ENCODE measurements at places on chromosomes 7 and 10.

DNA sequence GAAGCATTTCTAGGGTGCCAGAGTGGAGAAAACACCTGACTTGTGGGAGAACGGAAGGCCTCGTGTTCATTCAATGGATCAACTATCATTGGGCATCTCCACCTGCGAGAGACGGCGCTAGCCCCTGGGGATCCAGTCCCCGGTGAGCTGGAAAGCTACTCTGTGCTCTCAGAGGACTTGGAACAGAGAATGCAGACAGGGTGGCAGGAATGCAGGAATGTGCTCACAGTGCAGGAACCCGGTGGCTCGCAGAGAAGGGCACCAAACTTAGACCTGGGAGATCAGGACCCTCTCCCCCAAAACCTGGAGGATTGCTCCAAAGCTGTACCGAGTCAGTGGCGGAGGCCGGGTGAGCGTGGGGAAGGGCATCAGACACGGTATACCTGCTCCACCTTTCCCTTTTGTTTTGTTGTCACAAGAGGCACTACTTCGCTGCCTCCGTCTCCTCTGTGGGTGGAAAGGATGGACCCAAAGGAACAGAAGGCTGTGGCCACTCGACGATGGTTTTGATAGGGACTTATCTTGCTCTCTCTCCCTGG, 569.0 kb upstream of the C7orf33 start:
- DNase-seq, result no peak

GRCh38 chr7:111103678-111104274, 12.8 kb downstream of the LRRN3 start:
- DNase-seq, result no peak

DNA sequence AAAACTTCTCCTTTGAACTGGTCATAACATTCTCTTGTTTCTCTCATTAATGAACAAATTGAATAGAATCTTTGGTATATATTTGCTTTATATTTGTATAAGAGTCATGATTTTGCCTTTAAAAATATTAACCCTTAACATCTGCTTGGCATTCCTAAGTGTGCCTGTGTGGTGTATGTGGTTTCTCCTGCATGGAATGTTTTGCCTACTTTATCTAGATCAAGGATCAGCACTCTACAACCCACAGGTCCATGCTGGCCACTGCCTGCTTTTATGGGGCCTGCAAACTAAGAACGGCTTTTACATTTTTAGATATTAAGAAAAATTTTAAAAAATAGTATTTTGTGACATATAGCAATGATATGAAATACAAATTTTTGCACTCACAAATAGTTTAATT, 4.3 kb upstream of the LAMB4 start:
- DNase-seq, result no peak

- DNase-seq, result no peak
Measured at GRCh38 chr10:34768972-34769330, 46.1 kb downstream of the PARD3 start.

DNA sequence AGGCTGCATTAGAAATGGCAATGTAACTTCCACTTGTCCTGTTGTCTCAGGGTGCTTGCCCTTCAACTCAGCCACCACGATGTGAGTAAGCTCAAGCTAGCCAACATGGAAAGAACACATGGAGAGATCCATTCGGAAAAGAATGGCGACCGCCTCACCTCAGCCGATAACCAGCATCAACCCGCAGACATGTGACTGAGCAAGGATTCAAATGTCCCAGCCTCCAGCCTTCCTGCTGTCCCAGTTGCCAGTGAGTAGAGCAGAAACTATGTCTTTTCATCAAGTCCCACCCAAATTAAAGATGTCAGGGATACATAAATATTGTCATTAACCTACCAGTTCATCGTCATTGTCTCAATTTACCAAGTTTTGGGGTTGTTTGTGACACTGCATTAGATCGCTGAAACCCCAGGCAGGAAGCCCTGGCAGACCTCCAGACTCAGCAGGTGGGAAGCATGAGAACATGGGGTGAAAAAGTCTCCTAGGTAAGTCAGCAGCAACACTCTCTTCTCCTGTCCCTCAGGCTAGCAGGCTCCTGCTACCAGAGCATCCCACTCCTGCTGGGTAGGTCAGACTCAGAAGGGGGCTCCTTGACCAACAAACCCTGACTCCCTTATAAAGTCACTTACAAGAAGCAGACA, 67.0 kb downstream of the OSBPL3 start:
- DNase-seq, result no peak

Data from hematopoietic multipotent progenitor cell treated with erythropoietin and hydrocortisone succinate and interleukin-3 and kit ligand, for 17 days (in vitro differentiated cells).